Mesothelial cell of epicardium (in vitro differentiated cells): ENCODE measurements at places on chromosomes 6 and 20.

GRCh38 chr20:57013217-57013616 is 253.2 kb downstream of the BMP7 start:
- no peak for DNase-seq

DNA sequence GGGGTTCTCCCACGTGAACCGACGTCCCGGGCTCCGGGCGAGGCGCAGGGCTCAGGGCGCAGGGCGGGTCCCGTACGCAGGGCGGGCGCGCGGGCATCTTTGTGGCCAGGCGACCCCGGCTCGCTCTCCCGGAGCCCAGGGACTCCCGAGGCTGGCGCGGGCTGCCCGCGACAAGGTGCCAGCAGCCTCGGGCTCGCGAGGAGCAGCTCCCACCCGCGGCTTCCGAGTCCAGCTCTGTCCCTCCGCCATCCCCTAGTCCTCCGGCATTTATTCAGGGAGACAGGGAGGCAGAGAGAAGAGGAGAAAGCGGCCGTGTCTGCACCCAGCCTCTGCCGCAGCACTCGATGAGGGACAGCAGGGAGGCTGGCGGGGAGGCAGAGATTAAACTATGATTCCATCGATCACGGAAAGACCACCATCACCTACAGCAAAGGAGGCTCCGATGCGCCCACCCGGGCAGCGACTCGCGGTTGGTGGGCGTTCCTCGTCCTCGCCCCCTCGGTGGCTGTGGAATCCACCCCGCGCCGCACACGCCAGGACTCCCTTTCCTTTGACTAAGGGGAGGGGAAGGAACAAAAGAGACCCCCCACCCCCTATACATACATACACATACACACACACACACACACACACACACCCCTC is 1.1 kb downstream of the RGS17 start:
- DNase-seq, result no peak

DNA sequence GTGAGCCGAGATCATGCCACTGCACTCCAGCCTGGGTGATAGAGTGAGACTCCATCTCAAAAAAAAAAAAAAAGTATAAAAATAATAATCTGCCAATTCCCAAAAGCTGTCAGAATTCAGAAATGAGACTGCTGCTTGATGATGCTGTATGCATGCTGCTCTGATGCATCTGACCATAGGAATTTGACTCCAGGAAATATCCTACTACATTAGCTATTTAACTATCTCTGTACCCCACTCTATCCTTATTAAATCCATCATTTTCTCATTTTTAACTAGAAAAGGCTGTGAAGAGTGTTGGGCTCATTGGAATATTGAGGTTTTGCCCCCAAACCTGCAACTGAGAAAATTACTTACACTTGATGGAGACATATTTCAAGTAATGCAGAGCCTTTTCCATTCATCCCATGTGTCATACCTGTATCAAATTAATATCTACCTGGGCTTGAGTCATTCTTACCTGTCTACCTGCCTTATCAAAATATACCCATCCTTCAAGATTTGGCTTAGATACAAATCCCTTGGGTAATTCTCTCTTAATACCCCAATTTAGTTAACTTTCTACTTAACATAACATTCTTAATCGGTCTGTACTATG is 135.2 kb upstream of the PREP start:
- no peak for DNase-seq

- peak; percentile 82 for DNase-seq
Measured at GRCh38 chr6:6699741-6700367, 111.3 kb downstream of the LY86 start.
